ENCODE measurements at places on chromosomes 12 and 14.

DNA sequence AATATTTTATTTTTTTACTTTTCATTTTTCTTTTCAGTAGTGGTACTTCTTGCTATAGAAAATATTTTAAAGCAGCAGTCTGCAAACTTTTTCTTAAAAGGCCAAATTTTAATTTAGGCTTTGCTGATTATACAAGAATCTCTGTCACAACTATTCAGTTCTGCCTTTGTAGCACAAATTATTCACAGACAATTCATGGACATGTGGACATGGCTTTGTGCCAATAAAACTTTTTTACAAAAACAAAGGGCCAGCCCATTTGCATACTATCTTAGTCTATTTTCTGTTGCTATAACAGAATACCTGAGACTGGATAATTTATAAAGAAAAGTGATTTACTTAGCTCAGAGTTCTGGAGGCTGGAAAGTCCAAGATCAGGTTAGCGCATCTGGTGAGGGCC lies 17.1 kb downstream of the LLPH start:
- no peaks in the 10 kb centered on the region for H3K4me1 ChIP-seq
- H3K4me3 ChIP-seq = no peak overlapping the region
- no peak for DNase-seq
- H3K36me3 ChIP-seq = no peaks in the 10 kb centered on the region

GRCh38 chr12:4147031-4147481 lies 126.5 kb upstream of the CCND2 start:
- no peaks in the 10 kb centered on the region for H3K4me1 ChIP-seq
- no peaks in the 10 kb centered on the region for H3K36me3 ChIP-seq
- H3K27ac ChIP-seq = no peak overlapping the region
- H3K27me3 ChIP-seq = no peaks in the 10 kb centered on the region
- DNase-seq = no peak

- no peaks in the 10 kb centered on the region for H3K4me1 ChIP-seq
- DNase-seq = peak; percentile 72
- no peaks in the 10 kb centered on the region for H3K27me3 ChIP-seq
- H3K36me3 ChIP-seq = no peaks in the 10 kb centered on the region
- H3K4me3 ChIP-seq = no peak overlapping the region
- H3K27ac ChIP-seq = no peak overlapping the region
These were observed 51.3 kb downstream of the IFNG-AS1 start for GRCh38 chr12:68040450-68041075.

DNA sequence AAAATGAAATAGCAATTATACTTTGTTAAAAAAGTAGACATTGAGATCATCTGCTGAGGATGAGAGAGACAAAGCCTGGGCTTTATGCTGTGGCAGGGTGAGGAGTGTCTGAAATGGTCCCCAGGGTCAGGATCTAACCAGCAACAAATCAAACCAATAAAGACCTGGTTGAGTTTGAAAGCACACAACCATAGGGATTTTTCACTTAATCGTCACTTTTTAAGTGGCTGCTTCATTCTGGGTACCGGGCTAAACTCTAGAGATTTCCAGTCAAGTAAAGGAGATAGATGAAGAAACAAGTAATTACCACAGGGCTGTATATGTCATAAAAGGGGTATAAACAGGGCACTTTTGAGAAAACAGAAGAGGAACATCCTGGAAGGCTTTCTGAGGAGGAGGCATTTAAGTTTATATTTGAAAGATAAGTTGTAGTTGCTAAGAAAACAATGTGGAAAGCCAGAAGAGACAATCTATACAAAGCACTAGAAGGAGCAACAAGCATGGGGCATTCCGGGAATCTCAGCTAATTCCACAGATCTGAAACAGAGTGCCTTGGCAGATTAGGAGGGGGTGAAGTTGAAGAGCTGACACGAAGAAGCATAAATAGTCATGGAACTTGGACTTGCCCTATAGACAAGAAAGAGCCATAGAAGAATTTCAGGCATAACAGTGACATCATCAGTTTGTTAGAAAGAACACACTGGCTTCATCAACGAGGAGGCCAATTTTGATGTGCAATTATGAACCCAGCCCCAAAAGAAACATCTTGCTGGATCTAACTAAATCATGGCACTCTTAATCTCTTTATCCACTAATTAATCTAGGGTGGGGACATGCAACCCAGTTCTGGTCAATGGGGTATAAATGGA lies 46.9 kb upstream of the FRS2 start:
- DNase-seq = no peak
- H3K27ac ChIP-seq = no peak overlapping the region
- no peaks in the 10 kb centered on the region for H3K4me1 ChIP-seq
- no peaks in the 10 kb centered on the region for H3K27me3 ChIP-seq

DNA sequence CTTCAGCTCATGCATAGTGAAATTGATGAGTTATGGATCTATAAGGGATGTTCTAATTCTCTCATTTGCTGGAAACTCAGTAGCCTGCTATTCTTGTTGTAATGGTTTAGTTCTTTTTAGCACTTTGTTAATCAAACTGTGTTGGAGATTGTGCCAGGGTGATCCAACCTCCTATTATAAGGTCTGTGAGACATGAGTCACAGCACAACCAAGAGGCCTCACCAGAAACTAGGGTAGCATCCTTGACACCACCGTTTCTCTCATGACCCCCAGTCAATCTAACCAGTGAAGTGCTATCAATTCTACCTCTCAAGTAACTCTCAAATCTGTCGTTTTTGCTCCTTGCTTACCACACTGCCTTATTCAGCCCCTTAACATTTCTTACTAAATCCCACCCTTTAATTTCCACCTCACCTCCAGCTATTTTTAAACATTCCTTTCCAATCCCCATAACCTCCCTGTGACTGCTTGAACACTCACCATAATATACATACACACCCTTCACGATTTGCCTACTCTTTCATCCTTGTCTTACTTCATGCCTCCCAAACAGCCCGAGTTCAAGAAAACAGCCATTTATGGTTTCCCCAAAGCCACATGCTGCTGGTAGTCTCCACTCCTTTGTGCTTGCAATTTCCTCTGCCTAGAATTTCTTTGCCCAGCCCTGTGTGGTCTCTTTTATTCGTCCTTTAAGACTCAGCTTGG lies 53.9 kb upstream of the NUDT4 start:
- H3K4me1 ChIP-seq = no peaks in the 10 kb centered on the region
- H3K27me3 ChIP-seq = no peaks in the 10 kb centered on the region
- H3K36me3 ChIP-seq = no peaks in the 10 kb centered on the region
- H3K4me3 ChIP-seq = no peak overlapping the region

DNA sequence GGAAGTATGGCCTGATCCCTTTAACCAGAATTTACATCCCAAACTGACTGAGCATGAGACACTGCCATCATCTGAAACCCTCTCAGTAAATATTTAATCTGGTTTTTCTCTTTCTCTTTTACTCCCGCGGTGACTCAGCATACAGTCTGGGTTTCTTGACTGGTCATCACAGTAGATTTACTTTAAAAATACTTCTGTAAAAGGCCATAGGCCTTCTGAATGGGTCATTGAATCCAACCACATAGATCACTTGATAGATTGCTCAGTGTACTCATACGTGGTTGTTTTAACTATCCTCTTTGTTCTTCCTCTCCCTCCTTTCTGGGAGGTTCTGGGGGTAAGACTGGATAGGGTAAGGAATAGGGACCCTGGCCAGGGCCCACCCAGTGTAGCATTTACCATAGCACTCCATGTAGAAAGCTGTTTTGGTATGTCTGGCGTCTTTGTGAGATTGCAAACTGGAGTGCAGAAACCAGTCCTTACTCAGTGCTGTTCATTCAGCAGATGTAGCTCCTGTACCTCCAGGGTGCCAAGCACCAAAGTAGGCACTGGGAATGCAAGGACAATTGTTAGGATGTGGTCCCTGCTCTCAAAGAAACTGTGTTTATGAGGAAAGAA lies 165.7 kb downstream of the SRGAP1 start:
- no peaks in the 10 kb centered on the region for H3K36me3 ChIP-seq
- no peak overlapping the region for H3K4me3 ChIP-seq
- DNase-seq = no peak
- no peak overlapping the region for H3K27ac ChIP-seq

GRCh38 chr14:29716150-29716549 lies 211.5 kb downstream of the PRKD1 start:
- no peak overlapping the region for H3K4me3 ChIP-seq
- no peak overlapping the region for H3K27ac ChIP-seq
- H3K36me3 ChIP-seq = no peaks in the 10 kb centered on the region
- no peaks in the 10 kb centered on the region for H3K27me3 ChIP-seq
- DNase-seq = no peak

DNA sequence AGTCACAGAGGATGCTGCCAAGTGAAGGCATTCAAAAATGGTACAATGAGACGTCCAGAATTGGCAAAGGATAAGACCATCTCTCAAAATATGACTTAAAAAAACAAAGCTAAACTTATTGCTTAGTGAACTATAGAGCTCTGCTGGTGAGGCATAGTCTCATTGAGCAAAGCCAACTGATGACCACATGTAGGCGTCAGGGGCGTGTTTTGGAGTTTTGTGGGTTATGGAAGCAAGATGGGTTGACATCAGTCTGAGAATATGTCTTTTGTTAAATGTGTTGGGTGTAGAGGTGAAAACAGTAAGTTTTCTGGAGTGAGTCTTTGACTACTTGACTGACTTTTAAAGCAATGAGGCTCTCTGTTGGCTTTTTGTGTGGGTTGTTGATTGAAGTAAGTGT lies 47.2 kb downstream of the ATL1 start:
- no peaks in the 10 kb centered on the region for H3K27me3 ChIP-seq
- no peaks in the 10 kb centered on the region for H3K4me1 ChIP-seq
- DNase-seq = no peak
- H3K27ac ChIP-seq = no peak overlapping the region
- H3K36me3 ChIP-seq = no peaks in the 10 kb centered on the region

DNA sequence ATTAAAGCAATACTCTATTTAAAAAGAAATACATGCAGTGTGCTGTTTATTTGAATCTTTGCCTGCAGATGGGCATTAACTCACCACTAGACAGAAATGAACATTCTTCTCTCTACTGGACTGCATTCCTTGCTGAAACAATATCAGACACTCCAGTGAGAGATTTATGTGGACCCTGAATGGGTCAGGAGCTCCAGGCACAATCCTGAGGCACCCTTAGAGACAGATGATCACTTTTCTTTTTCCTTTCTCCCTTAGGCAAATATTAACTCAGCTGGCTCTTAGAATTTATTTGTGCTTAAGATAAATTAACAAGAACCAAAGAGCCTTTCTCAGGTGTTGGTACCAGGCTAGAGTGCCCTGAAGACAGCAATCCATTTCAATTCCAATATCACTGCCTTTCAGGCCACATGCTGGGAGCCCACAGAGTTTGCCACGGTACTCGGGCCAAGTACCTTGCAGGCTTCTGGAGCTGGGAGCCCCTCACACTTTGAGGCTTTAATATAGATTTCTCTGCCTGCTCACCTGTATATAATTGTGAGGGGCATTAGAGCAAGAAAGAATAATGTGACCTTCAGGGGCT lies 173.0 kb downstream of the EMP1 start:
- no peaks in the 10 kb centered on the region for H3K36me3 ChIP-seq
- no peaks in the 10 kb centered on the region for H3K4me1 ChIP-seq
- H3K4me3 ChIP-seq = no peak overlapping the region
- DNase-seq = no peak
- no peaks in the 10 kb centered on the region for H3K27me3 ChIP-seq

DNA sequence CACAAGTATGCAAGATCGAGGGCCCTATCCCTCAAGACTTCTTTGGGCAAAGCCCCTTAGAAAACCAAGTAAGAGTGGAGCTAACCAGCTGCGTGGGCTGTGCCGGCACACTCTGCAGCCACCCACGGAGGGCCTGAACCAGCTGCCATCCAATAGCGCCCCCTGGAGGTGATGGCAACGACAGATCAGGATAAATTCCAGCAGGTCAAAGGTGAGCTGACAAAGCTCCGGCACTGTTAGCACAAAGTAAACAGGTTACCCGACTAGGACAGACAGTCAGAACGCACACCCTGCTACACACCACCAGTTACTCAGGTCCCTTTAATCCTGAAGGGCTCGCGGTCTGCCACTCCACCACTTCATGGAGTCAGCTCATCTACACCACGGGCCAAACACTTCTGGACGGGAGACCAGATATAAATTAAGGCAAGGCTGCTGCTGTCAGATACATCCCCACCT lies 4.9 kb downstream of the ZBTB39 start:
- peaks cover 49% of the 10 kb centered on the region for H3K36me3 ChIP-seq
- H3K4me3 ChIP-seq = no peak overlapping the region
- no peak overlapping the region for H3K27ac ChIP-seq
- H3K27me3 ChIP-seq = no peaks in the 10 kb centered on the region

DNA sequence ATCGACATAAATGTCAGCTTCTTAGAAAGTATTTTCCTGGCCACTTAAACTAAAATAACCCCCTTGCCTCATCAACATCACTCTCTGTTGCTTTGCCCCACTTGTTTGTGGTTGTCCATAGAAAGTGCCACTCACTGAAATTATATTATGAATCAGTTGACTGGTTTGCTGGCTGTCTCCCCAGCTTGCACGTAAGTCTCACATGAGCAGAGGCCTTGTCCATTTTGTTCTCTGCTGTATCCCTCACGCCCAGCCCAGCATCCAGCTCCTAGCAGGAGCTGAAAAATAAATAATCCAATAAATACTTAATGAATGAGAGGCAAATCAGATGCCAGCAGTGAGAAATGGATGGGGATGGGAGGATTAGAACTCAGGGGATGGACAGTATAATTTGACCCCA lies 159.3 kb downstream of the KSR2 start:
- H3K36me3 ChIP-seq = no peaks in the 10 kb centered on the region
- H3K27ac ChIP-seq = no peak overlapping the region
- no peak overlapping the region for H3K4me3 ChIP-seq
- H3K4me1 ChIP-seq = no peaks in the 10 kb centered on the region
- DNase-seq = no peak

- no peaks in the 10 kb centered on the region for H3K27me3 ChIP-seq
- no peak overlapping the region for H3K4me3 ChIP-seq
- H3K27ac ChIP-seq = no peak overlapping the region
These were observed 68.7 kb downstream of the DHRS2 start for GRCh38 chr14:23704890-23705289.

DNA sequence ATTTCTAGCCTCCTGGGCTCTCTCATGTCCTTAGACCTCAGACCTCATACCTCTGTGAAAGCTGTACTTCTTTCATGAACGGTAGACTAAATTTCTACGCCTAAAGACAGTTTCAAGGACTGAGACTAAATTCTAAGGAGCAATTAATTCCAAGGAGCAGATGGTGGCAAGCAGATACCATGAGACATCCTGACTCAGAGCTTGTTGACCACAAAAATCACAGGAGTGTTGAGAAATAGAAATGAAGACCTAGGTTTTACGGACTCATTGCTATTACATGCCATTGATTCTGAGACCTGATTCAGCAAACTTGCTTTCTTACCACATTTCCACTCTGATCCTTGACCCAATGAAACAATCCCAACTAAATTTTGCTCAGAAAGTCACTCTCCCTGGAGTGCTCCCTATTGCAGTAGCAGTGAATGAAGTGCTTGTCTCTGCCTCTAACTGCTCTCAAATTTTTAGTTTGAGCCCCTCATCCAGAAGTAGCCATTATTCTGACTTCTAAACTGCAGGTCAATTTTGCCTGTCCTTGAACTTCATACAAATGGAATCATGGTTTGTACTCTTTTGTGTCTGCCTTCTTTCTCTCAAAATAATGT lies 52.0 kb downstream of the PEX5 start:
- no peak overlapping the region for H3K4me3 ChIP-seq
- no peak for DNase-seq
- H3K36me3 ChIP-seq = no peaks in the 10 kb centered on the region
- H3K4me1 ChIP-seq = no peaks in the 10 kb centered on the region
- H3K27ac ChIP-seq = no peak overlapping the region

GRCh38 chr12:273382-273781 lies 10.7 kb upstream of the SLC6A13 start:
- no peak overlapping the region for H3K27ac ChIP-seq
- H3K27me3 ChIP-seq = no peaks in the 10 kb centered on the region
- DNase-seq = no peak
- H3K4me1 ChIP-seq = no peaks in the 10 kb centered on the region
- no peaks in the 10 kb centered on the region for H3K36me3 ChIP-seq

Measured in ascending aorta (tissue), 2 donors.